ENCODE measurements at places on chromosomes 7 and 10.

GRCh38 chr7:139817249-139817648 is 11.8 kb upstream of the TBXAS1 start:
- DNase-seq = no peak

DNA sequence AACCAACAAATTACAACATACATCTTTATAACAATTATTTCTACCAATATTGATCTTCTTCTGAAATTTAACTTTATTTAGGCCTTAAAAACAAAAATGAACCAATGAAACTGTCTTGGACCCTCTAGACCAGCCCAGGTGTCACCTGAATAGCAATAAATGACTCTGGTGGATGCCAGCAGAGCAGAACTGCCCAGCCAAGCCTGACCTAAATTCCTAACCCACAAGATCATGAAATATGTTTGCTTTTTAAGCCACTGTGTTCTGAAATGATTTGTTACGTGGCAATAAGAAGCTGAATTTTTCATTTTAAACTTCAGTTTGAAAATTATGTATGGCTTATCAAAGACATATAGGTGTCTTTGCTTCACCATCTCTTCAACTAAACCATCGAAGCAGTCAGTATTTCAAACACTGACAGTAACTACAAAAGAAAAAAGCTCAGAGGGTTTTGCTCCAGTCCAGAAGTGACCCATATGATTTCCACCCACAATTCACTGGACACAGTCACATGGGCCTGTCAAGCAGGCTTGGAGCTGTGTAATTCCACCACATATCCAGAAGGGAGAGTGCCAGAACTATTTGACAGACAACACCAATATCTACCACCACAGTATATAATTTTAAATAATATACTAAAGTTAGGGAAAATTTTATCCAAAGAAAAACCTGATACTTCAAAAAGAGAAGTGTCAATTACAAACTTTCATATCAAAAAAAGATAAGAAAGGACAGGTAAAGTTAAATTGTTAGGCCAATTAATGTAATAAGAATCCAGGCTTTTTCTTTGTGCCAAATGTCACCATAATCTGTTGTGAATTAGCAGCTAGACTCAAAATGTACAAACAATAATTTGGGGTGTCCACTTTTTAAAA is 94.5 kb downstream of the KMT2C start:
- peak; percentile 36 for DNase-seq

GRCh38 chr7:151495360-151495759 is 24.3 kb downstream of the RHEB start:
- DNase-seq = no peak

DNA sequence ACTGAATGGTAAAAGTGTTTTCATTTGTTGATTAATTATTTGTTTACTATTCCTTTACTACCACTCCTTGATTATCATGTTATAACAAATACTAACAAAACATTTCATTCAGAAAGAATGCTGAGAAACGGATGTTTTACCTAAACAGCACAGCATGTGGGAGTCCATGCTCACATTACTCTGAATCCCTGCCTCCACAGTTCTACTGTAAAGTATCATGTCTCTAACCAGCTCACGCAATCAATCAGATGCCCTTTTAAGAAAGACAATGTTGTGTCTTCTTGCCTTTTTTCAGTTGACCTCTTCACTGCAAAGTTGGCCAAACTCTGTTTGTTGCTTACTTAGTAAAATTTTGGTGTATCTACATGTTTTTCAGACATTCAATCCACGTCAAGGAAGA is 232.5 kb upstream of the MDFIC start:
- no peak for DNase-seq

GRCh38 chr7:102917436-102918353 is 4.9 kb downstream of the LRRC17 start:
- no peak for DNase-seq

GRCh38 chr7:43119371-43120075 is 7.1 kb downstream of the HECW1 start:
- no peak for DNase-seq

GRCh38 chr10:125878957-125879835 is 1.9 kb downstream of the DHX32 start:
- DNase-seq = no peak

DNA sequence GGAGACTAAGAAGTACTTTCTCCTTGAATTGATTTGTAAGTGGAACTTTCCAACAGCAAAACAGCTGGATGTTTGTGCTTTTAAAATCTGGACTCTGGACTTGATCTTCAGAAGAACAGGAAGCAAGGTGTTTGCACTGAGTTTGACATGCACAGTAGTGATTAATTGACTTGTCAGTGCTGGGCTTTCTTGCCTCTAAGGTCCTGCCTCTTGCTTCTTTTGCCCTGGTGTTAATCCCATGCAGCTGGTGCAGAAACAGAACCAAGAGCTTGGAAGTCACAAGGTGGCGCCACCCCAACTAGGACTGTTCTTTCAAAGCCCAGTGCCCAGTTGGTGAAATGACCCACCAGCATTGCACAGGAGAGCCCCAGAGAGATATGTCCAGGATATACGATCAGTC is 66.8 kb upstream of the SEPHS1 start:
- DNase-seq = no peak

GRCh38 chr7:2143981-2144595 is 88.7 kb downstream of the MAD1L1 start:
- DNase-seq = no peak

DNA sequence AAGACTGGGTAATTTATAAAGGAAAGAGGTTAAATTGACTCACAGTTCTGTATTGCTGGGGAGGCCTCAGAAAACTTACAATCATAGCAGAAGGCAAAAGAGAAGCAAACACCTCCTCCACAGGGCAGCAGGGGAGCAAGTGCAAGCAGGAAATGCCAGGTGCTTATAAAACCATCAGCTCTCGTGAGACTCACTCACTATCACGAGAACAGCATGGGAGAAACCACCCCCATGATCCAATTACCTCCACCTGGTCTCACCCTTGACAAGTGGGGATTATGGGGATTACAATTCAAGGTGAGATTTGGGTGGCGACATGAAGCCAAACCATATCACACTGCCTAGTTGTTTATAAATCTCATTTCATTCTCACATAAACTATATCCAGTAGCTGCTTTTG is 28.0 kb upstream of the CPN1 start:
- DNase-seq = no peak

DNA sequence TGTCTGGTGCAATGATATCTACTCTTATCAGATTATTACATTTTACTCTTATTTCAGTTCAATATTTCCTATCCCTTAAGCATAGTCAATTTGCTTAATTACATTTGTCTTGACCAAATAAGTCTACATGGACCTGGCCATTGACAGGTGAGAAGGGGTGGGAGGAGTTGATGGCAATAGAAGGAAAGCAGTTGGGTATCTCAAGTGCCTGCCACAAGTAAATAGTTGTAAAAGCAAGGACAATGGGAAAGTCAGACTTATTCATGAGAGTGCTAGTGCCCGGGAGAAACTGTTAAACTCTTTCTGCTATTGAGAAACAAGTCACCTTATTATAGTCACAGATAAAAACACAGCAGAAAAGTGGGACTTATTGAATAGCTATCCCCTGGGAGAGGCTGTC is 32.4 kb upstream of the HGF start:
- no peak for DNase-seq

GRCh38 chr7:100575206-100575631 is 1.5 kb upstream of the SAP25 start:
- no peak for DNase-seq

DNA sequence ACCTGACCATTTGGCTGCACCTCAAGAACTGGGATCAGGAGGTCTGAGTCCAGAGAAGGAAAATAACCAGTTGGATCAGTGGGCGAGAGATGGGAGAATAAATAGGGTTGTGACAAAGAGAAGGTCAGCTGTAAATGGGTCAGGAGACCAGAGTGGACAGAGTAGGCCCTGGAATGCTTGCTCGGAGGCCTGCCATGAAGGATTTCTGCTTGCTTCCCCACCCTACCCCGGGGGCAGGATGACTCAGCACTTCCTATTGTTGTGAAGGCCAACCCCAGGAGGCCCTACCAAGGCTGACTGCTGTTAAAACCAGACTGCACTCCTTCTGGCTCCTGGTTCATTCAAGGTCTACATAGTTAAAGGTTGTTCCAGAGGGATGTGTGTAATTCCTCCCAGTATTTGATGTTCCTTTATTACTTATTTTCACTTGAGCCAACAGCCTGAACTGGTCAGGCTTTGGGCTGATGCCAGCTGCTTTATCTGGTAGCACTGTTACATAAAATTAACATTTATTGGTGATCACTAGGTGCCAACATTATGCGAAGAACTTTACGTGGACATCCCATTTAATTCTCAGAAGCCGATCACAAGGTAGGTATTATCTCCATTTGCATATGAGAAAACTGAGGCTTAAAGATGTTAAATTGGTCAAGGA is 27.3 kb upstream of the IFRD1 start:
- no peak for DNase-seq

GRCh38 chr7:17557251-17557671 is 258.8 kb downstream of the AHR start:
- no peak for DNase-seq

DNA sequence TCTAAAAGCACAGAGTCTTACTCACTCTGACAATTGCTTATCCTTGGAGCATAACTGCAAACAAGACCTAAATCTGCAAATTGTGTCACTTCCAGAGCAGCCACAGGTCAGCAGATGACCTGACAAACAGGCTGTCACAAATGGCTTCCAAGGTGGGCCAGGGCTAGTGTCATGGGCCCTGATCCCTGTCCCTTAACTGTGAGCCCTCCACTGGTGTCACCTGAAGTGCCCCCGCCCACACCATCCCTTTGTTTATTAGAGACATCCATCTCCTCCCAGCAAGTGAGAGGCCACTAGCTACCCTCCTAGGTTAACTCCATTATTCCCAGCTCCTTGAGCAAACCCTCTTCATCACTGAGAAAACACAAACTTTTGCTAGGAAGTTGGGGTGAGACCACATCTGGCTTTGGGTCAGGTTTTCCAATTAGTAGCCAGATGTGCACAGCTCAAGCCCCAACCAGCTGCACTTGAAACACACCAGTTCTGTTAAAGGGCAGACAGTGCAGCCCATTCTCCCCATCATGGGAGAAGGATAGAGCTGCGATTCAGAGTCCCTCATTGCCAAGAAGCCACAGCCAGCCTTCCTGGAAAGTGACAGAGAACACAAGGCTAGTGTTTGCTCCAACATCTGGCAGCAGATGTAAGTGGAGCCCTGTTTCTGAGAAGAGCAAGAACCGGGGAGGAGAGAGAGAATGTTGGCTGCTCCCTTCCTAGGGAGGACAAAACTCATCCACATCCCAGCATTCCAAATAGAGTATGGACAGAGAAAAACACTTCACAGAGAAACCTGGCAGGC is 75.7 kb upstream of the NANOS1 start:
- DNase-seq = no peak

DNA sequence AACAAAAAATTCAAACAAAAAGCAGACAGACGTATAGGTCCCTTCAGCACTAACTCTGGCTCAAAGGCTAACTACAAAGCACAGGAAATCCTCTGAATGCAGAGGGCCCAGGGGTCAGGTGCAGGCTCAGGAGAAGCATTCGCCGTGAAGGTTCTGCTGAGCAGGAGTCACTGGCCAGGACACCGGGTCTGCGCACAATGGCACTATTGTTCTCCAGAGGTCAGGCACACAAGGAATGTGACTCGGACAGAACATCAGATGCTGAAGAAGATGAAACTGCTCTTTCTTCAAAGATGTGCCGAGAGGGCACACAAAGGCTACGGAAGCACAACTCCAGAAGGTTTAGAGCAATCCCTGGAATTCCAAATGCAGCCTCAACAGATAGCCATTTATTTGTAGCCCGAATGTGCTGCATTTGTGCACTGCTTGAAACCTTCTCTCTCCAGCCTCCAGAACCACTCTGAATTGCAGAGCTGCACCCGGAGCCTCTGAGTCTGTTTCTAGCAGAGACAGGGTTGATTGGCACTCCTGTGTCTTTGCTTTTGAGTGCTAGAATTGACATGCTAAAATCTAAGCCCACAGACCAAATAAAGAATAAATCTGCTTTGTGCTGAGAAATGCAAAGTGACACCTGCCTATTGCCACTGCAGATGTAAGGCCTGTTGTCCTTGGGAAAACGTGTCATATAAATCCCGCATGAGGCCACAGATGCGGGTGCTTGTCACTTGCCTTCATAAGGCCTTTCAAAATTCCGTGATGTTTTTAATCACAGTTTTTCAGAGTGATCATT is 85.4 kb upstream of the AFAP1L2 start:
- DNase-seq = peak; percentile 15

DNA sequence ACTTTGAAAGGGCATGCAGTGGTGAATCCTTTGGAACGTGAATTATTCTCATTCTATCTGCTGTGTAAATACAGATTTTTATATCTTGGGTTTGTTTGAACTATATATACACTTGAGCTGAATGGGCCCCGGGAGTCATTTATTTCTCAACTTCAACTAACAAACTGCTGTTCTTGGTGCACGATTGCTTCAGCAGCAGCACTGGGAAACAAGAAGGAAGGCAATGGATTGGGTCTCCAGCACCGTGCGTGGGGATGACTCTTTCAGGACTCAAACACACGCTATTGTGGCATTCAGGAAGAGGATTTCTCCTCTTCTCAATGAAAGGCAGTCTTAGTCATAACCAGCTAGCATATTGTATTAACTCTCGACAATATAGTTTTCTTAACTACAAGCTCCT is 226.0 kb upstream of the NFE2L3 start:
- no peak for DNase-seq

DNA sequence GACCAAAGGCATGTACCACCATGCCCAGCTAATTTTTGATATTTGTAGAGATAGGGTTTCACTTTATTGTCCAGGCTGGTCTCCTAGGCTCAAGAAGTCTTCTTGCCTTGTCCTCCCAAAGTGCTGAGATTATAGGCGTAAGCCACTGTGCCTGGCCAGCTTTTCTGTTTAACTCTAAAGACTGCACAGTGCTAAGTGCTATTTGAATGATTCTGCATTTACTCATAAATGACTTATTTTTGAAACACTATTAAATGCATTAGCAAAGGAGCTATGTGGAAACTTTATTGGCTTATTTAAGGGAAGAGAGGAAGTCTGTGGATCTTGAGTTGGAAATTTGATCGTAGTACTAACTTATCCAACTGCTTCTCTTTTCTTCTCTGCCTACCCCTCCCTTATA is 89.1 kb downstream of the NT5C2 start:
- no peak for DNase-seq

DNA sequence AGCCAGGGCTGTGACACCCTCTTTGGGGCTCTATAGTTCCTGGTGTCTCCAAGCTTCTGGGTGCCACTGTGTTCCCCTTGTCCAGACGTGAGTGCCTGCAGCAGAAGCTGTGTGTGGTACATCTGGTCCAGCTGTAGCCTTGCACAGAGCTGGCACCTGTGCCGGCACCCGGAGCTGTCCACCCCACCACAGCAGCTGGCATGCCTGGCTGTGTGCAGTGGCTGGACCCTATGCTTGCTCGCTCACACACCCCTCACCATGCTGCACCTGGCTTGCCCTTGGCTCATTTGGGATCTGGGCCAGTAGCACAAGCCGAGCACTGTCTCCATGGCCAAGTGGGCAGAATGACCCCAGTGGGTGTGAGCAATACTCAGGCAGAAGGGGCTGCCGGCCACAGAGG is 10.6 kb downstream of the DNAJB9 start:
- no peak for DNase-seq

GRCh38 chr7:80895056-80895455 is 23.8 kb downstream of the SEMA3C start:
- no peak for DNase-seq
